ENCODE measurements at places on chromosomes 13 and 19.

DNA sequence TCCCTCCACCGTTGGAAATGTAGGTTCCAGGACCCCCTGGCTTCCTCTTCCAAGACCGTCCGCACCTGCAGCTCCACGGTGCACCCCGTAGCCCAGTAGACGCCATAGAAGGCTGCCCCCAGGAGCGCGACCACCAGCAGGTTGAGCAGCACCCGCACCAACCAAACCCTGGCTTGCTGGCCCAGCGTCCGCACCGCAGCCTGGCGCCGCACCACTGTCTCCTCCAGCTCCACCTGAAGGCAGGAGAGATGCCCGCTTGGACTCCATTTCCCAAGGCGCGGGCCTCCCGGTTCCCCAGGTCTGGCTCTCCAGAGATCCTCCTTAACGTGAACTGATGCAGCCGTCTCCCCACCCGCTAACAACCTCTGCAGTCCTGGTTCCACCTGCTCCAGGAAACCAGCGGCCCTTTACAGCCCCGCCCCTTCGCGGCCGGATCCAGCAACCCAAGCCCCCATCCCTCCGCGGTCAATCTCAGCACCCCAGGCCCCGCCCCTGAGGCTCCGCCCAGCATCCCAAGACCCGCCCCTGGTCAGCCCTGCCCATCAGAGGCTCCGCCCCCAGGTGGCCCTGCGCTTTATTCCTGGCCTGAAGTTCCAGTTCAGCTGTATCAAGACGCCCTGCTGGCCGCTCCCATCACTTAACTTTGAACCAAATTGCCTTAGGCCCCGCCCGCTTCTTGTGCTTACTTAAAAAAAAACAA lies 5.0 kb upstream of the LENG1 start:
- peak; percentile 54 for DNase-seq

DNA sequence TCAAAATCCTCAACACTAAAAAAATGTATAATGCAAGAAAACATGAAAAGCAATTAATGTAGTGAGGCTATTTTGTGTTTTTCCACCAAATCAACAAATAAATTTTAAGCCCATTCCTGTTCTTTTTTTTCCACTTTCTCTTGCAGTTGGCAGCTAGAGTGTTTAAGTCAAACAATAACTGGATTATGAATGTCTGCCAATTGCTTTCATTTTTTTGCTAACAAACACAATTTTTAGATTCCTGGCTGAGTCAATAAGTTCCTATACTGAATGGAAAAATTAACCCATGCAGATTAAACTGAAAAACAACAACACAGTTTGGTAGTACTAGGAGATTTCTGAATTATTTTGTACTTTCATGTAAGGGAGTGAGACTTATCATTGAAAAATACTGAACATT lies 232.4 kb downstream of the SLITRK5 start:
- DNase-seq: no peak

DNA sequence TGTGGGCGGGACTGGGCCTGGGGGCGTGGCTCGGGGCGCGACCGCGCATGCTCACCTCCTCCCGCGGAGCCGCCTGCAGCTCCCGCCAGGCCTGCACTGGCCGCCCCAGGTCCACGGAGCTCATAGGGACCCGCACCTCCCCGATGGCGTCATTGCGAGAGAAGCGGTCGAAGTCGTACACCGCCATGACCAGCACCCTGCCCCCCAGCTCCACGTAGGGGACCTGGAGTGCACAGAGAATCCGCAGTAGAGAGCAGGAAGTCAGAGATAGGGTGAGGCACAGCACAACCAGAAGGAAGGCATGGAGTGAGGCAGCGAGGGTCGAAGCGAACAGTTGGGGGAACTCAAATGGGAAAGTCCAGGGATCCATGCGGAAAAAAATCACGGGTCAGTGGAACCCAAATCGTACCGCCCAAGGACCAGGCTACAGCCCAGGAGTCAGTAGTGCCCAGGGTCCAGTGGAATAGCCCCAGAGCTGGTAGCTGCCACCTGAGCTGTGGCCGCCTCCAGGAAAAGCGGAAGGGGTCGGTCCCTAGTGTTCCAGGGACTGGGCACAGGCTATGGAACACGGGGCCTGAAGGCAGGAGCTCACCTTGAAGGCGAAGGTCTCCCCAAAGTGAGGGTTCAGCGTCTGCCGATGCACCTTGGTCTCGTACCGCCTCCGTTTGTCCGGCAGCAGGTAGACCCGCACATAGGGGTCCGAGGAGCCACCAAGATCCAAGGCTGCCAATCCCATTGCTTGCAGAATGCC lies 4.8 kb downstream of the SYT5 start:
- DNase-seq: no peak

GRCh38 chr19:47161876-47162489 lies 31.3 kb downstream of the SAE1 start:
- DNase-seq: no peak

DNA sequence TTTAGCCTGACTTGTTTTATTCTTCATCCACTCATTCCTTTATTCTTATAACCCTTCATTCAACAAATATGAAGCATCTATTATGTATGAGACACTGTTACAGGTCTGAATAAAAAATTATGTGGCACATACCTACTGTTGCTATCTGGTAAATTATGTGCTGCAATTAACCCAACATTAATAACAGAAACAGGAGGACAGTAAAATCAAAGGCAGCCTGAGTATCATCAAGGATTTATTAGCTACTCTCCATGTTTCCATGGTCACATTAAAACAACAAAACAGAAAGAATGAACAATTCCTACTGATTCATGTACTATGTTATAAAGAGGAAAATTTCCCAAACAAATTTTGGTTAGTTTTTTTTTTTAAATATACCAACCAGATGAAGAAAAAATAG lies 43.9 kb downstream of the RAP2A start:
- DNase-seq: no peak

- no peak for DNase-seq
Measured at GRCh38 chr19:30431591-30431990, 59.4 kb downstream of the ZNF536 start.

DNA sequence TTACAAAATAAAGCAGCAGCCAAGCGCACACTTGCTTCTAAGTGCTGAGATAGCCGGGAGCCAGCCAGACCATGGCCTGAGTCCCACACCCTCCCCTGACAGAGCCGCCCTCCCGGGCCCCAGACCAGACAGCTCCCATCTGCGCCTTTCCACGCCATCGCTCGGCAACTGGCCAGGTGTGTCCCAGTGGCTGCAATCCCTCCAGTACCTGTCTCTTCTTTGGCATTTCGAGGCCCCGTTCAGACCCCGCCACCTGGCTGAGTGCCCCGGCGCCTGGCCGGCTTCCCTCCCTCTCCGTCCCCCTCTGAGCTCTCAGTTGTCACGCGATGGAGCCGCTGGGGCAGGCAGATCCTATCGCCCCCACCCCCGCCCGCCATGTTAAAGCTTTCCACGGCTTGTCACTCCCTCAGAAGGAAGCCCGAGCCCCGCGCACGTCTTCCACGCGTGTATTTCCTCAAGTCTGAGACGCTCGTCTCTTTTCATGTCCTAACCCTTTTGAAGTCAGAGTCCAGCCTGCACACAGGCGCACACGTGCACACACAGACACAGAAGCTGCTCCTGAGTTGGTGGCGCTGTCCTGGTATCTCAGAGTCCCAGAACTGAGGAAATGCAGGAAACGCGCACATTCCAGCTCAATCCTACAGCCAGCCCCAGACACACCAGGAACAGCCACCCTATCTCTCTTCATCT lies 7.9 kb downstream of the MLLT1 start:
- DNase-seq: no peak

- no peak for DNase-seq
Measured at GRCh38 chr13:73321043-73321442, 262.2 kb downstream of the KLF5 start.

- DNase-seq: no peak
Measured at GRCh38 chr13:29858667-29859066, 8.2 kb upstream of the UBL3 start.

- DNase-seq: no peak
Measured at GRCh38 chr13:76939215-76939614, 9.1 kb upstream of the ACOD1 start.

GRCh38 chr13:113928685-113929627 lies 44.9 kb downstream of the C13orf46 start:
- no peak for DNase-seq

DNA sequence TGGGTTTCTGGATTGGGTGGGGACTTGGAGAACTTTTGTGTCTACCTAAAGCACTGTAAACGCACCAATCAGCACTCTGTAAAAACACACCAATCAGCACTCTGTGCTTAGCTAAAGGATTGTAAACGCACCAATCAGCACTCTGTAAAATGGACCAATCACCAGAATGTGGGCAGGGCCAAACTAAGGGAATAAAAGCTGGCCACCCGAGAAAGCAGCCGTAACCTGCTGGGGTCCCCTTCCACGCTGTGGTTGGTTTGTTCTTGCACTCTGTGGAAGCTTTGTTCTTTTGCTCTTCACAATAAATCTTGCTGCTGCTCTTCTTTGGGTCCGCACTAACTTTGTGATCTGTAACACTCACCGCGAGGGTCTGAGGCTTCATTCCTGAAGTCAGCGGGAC lies 37.3 kb downstream of the LIG4 start:
- no peak for DNase-seq

DNA sequence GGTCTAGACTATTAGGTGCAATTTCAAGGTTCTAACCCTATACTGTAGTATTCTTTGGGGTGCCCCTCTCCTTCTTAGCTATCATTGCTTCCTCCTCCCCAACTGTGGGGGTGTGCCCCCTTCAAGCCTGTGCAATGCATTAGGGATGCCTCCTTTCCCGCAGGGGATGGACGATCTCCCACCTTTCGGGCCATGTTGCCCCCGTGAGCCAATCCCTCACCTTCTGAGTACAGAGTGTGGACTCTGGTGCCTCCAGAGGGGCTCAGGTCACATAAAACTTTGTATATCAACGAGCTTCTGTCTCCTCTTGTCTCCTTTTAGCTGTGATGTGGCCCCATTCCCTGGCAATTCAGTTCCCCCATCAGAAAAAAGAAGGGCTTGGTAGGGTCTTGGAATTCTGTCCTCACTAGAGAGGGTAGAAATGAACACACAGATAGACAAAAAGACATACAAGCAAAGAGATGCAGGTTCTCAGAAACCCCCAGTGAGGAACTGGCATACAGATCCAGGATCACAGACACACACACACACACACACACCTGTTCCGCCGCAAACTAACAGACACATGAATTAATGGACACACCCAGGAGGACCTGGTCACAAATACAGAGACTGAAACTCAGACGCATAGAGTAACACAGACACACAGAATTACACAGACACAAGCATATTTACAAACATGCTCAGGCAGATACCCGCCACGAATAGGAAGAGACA lies 2.5 kb upstream of the HNRNPUL1 start:
- DNase-seq: no peak

DNA sequence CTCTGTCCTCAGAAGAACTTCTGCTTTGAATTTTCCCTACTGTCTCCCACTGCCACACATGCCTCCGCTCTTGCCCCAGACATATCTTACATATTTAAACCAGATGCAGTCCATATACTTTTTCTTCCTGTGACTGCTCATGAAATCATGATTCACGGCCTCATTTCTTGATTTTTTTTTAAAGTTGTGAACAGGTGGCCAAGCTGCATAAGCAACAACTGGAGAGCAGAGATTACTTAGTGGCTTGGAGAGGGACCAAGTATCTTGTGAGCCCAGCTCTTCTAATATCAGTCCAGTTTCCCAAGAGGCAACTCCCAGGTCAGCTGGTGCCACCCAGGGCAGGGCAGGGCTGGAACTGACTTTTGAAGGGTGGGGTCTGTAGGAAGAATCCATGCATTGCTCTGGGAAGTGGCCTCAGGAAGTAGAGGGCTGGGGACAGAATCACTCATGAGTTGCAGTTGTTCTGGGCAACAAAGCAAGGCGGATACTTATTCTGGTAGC lies 152.4 kb downstream of the LMO7 start:
- DNase-seq: no peak

DNA sequence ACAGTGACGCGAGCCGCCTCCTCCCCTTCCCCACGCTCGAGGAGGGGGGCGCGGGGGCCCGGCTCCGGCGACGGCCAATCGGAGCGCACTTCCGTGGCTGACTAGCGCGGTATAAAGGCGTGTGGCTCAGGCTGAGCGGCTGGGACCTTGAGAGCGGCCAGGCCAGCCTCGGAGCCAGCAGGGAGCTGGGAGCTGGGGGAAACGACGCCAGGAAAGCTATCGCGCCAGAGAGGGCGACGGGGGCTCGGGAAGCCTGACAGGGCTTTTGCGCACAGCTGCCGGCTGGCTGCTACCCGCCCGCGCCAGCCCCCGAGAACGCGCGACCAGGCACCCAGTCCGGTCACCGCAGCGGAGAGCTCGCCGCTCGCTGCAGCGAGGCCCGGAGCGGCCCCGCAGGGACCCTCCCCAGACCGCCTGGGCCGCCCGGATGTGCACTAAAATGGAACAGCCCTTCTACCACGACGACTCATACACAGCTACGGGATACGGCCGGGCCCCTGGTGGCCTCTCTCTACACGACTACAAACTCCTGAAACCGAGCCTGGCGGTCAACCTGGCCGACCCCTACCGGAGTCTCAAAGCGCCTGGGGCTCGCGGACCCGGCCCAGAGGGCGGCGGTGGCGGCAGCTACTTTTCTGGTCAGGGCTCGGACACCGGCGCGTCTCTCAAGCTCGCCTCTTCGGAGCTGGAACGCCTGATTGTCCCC lies at the start of gene JUNB:
JUNB (plus strand) TSS at position 142 of the 706 bp plus-strand sequence; CDS start at position 428, 286 bp downstream.
- DNase-seq: peak; percentile 97

DNA sequence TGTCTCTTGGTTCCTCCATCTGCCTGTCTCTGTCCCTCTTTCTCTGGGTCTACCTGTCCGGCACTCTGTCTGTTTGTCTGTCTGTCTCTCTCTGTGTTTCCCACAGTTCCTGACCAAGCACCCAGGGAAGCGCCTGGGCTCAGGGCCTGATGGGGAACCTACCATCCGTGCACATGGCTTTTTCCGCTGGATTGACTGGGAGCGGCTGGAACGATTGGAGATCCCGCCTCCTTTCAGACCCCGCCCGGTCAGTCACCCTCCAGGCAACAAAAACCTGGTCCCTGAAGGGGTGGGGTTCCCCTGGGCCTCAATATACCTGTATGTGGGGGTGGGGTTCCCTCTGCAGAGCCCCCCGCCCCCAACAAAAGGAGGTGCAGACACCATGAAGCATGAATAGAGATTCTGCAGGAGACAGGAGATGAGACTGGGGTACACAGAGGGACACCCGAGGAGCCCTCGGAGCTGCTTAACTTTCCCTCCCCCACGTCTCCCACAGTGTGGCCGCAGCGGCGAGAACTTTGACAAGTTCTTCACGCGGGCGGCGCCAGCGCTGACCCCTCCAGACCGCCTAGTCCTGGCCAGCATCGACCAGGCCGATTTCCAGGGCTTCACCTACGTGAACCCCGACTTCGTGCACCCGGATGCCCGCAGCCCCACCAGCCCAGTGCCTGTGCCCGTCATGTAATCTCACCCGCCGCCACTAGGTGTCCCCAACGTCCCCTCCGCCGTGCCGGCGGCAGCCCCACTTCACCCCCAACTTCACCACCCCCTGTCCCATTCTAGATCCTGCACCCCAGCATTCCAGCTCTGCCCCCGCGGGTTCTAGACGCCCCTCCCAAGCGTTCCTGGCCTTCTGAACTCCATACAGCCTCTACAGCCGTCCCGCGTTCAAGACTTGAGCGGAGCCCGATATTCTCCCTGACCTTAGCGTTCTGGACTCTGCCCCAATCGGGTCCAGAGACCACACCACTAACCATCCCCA lies 2.6 kb upstream of the CACNG7 start:
- DNase-seq: peak; percentile 69

All from activated naive CD8-positive, alpha-beta T cell treated with anti-CD3 and anti-CD28 coated beads for 36 hours (primary cell).